Keratinocyte (primary cell): ENCODE measurements at places on chromosomes 12 and 14. TPM values are rescaled to one million over a fixed set of nuclear protein-coding genes. Genes with fewer than 3 reads are reported as not detected.

DNA sequence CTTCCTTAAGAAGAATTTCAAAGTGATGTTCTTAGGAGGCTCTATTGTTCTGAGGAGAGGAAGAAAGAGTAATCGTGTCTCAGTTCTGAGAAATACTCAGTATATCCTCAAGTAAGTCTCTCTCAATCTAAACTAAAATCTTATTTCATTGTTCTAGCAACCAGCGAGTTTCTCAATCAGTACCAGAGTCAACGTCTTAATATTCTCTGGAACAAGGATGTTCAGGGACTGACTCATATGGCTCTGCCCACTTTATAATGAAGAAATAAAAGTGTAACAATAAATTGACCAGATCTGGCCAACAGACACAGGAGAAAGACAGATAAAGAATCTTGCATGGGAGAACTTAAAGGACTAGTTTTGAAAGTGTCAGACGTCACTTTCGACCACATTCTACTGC, 469.8 kb upstream of the FLRT2 start:
- no peak for DNase-seq

GRCh38 chr12:75634244-75635222, 123.1 kb upstream of the KRR1 start:
- no peak for DNase-seq

DNA sequence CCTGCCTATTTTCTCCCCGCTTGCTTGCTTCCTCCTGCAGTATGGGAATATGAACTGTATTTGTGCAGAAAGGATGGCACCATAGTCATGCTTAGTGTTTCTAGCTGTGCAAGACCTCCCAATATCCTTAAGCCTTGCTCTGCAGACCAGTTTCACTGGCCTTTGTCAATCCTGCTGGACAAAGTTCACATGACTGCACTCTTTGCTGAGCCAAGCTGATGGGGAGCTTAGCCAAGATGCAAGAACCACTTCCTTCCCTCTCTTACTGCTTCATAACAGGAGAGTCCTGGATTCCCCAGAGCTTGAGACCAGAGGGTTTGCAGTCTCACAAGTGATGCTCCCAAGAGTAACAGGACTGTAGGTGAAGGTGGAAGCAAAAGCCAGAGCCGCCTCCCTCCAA, 3.8 kb downstream of the ASIC1 start:
- DNase-seq, result no peak

- no peak for DNase-seq
Observed at GRCh38 chr12:70719672-70720420, 82.6 kb upstream of the PTPRB start.

GRCh38 chr14:50741567-50741966, 73.5 kb upstream of the SAV1 start:
- DNase-seq, result no peak

- no peak for DNase-seq
Observed at GRCh38 chr12:31234955-31235867, 90.7 kb downstream of the SINHCAF start.

GRCh38 chr12:53324113-53324778, 2.8 kb upstream of the AAAS start:
- DNase-seq, result no peak

The INHBC gene
- polyA plus RNA-seq, result 0.04 TPM in 1 of 3 replicates, not detected in the others

The ARG2 gene
- polyA plus RNA-seq, result 3.5 to 9.4 TPM (median 8.2 TPM) in 3 replicates

The RIPK3 gene
- 7.3 to 10.7 TPM (median 8.0 TPM) in 3 replicates for polyA plus RNA-seq
